ENCODE measurements at places on chromosomes 12 and 14.
A peak's percentile ranks its signal among the peaks of the same experiment; 100 is the strongest.

- DNase-seq, result no peak
Measured at GRCh38 chr14:105260959-105261358, 12.6 kb downstream of the BTBD6 start.

- peak; percentile 67 for DNase-seq
Measured at GRCh38 chr12:56034586-56035332, 7.0 kb upstream of the RPS26 start.

DNA sequence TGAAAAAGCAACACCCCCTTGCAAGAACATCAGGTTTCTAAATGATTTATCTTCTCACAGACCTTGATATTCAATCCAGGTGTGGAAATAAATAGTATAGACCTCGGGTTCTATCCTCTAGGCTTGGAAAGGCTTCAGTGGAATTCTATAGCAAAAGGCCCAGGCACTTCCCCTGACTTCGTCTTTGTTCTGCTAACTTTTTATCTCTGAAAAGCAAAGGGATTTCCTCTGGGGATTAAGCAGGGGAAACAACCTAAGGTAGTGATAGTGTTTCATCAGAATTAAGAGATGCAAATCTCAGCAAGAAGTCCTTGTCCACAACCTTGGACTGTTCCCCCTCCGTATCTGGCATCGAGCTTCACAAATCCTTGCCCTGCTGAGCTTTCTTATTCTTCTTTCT, 59.5 kb upstream of the DUSP6 start:
- DNase-seq, result no peak

DNA sequence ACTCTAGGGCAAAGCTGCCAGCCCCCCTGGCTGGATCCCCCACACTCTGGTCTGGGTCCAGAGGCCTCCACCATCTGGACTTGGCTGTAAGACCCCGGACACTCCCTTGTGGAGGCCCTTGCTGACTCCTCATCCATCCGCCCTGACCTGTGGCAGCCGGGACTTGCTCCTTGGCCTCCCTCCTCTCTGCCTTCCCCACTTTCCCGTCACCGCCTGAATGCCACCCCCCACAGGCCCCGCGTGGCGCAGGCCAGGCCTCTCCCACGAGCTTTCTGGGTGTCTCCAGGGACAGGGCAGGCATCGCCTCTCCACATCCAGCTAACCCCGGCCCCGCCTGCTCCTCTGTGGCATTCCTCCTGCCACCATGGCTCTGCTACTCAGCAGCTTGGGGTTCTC, 14.1 kb downstream of the JAG2 start:
- no peak for DNase-seq

DNA sequence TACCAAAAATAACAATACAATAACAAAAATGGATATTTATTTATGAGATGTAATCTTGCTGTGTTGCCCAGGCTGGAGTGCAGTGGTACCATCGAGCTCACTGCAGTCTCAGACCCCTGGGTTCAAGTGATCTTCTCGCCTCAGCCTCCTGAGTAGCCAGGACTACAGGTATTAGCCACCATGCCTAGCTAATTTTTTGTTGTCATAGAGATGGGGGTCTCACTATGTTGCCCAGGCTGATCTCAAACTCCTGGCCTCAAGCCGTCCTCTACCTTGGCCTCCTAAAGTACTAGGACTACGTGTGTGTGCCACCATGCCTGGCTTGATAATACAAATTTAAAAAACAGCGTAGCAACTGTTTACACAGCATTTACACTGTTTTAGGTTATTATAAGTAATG, 23.1 kb downstream of the ARHGAP5 start:
- DNase-seq, result no peak

DNA sequence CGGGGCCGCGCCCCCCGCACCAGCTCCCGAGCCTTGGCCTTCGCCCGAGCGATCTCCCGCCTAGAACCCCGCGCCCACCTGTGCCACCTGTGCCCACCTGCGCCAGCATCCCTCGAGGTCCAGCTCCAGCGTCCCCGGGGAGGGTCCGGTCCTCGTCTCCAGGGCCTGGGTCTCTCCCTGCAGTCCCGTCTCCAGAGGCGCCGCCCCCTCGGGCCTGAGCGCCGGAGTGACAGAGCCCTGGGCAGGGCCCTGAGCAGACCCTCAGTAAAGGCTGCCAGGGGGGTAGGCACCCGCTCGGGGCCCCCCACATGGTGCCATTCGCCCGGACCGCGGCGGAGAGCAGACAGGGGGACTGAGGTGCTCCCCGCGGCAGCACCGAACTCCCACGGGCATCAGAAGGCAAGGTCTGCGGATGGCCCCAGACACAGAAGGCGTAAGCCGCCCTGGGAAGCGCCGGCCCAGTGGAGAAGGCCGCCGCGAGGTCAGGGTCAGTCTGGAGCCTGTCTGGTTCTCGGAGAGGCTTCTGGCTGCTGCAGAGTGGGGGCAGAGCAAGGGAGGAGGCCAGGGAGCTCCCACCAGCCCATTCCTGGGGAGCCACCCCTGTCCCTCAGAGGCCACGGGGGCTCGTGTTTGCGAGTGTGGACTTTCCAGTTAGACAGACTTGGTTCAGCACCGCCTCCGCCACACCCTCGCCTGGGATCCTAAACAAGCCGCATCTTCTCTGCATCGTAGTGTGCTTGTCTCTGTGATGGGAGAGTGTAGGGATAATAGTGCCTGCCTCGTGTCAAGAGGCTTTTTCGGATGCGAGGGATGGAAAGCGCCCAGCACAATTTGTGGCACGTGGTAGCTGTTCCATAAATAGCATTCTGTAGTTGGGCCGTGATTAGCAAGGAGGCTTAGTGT, 1.1 kb upstream of the PPP1R13B start:
- peak; percentile 14 for DNase-seq

GRCh38 chr14:105865266-105865903, 339.0 kb downstream of the TMEM121 start:
- DNase-seq, result no peak

DNA sequence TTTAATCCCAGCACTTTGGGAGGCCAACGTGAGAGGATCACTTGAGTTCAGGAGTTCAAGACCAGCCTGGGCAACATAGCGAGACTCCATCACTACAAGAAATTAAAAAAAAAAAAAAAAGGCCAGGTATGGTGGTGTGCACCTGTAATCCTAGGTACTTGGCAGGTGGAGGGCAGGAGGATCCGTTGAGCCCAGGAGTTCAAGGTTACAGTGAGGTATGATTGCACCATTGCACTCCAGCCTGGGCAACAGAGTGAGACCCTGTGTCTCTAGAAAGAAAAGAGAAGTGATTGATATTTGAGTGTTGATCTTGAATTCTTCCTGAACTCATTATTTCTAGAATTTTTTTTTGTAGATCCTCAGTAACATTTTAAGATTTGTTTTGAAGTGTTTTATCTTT, 59.4 kb downstream of the ADIPOR2 start:
- no peak for DNase-seq

GRCh38 chr14:95316821-95317220, 2.9 kb downstream of the CLMN start:
- DNase-seq, result no peak

DNA sequence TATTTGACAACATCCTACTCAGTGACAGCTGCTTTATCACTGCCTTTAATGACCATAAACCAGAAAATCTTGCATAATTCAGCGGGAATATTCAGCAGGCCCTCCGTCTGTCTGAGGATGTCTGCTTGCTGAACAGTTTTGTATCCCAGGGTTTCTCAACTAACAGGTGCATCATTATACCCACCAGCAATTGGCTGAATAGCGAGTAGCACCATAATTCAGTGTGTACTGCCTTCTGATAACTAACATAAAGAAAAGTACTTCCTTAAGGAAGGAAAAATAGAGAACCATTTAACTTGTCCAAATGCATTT, 680.1 kb downstream of the GALC start:
- DNase-seq, result no peak

DNA sequence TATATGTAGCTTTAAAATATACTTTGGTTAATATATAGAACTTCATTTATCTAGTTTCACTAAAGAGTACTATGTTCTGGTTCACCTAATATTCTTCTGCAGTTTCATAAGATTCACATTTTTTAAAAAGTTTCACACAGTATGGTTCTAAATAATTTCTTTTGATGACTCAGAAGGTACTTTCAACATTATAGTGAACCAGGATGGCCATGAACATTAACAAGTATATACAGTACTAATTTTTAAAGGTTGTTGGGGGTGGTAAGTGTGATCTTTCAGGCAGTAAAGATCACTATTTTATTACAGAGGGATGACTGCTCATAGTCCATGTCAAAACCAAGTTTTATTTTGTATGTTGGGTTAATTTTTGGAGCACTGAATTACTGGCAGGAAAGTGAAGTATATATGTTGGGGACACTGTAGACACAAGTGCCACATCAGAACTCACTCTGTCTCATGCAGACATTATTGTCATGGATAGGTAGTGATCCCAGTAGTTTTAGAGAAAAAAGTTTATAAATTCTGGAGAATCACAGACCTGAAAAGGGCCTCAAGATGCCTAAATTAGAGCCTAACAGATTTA, 60.0 kb downstream of the DCAF5 start:
- no peak for DNase-seq

DNA sequence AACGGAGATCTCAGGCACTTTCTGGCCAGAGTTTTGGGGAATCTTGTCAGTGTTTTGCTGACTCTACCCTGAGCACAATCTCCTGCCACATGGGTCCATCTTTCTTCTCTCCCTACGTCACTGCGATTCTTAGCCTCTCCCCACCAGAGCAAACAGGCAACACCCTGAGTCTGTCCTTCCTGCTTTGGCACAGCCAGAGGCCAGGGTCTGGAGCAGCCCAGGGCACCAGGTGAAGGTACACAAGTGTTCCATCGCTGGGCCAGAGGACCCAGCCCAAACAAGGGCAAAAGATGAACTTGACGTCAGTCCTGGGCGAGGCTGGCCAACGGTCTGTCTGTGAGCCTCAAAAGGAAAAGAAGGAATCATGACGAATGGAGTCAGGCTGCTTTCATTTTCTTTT, 12.7 kb upstream of the CCDC177 start:
- no peak for DNase-seq

GRCh38 chr12:71393625-71394024, 46.0 kb upstream of the LGR5 start:
- DNase-seq, result no peak

- DNase-seq, result no peak
Measured at GRCh38 chr12:12488296-12488695, 74.4 kb downstream of the DUSP16 start.

DNA sequence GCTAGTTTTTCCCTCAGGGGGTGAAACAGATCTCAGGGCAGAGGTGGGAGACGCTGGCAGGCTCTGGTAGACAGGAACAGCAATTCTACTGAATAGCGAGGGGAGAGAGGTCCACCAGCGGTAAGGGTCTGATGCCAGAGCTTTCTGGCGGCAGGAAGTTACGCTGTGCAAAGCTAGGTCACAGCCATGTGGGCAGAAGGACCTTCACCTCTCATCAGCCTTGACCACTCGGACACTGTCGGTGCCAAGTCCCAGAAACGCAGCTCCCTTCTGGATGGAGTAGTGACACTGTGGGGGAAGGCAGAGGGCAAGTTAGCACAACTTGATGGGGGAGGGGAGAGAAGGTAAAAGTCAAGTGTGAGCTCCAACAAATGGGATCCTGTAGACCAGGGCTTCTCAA, 10.3 kb upstream of the ZNF740 start:
- no peak for DNase-seq

- no peak for DNase-seq
Measured at GRCh38 chr14:74979442-74980397, 23.0 kb upstream of the EIF2B2 start.

GRCh38 chr12:108531929-108532848, 17.1 kb downstream of the FICD start:
- DNase-seq, result no peak

DNA sequence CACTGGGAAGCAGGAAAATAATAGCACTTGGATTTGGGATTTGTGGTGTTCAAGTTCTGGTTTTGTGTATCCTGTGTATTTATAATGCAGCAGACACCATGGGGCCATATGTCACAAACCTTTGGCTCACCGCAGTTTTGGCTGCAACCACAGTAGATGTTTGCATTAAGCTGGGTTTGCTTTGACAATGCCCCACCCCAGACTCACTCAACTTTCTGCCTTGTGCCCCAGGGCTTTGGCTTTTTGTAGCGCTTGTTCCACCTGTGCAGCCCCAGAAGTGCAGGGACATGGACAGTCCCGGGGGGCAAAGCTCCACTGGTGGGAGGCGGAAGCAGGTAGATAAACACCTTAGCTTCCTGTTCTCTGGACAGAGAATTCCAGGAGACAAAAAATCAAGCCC, 446.9 kb downstream of the MED13L start:
- DNase-seq, result no peak

DNA sequence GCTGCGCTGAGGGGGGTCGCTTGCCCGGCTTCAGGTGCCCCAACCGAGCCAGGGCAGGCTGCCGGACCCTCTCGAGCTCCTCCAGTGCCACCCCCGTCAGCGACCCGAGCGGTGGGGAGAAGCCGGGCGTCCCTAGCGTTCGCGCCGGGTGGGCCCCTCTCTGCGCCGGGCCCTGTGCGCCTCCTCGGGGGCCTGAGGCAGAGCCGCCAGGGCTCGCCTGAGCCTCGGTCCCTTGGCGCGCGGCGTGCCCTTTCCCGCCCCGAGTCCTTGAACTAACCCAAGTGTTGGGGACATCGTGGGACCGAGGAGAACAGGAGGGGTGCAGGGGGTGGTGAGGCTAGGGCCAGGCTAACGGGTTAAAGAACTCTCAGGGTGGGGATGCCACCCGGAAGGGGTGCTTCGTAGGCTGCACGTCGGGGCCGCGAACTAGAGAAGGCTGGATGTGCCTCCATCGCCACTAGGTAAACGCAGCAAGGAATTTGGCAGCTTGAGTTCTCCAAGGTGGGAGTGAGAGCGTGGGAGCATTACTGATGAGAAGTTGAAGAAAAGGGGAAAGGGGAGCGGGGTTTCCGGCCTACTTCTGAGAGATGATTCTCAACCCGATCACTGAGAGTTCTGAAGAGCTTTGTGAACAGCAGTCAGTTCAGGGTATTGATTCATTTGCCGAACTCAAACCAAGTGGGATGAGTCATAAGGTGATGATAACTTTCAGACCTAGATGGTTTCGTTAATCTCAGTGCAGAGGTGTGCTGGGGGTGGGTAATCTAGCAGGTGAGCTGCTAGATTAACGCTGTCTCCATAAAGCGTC, 618 bp downstream of the RNF34 start:
- peak; percentile 64 for DNase-seq

DNA sequence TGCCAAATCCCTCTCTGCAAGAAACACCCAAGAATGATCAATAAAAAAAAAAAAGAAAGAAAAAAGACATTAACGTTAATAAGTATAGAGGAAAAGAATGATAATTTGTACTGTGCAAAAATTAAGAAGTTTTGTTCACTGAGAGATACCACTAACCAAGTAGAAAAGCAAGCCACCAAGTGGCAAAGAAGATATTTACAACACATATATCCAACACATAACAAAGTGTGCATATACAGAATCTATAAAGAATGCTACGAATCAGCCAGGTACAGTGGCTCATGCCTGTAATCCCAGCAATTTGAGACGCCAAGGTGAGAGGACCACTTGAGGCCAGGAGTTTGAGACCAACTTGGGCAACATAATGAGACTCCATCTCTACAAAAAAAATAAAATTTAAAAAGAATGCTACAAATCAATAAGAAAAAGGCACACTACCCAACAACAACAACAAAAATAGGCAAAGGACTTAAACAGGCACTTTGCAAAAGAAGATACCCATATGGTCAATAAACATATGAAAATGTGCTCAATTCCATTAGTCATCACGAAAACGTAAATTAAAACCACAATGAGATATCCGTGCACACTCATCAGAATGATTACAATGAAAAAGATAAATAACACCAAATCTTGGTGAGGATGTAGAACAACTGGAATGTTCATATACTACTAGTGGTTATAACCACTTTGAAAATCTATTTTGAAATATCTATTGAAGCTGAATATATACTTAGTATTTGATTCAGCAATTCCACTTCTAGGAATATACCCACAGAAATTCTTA, 19.8 kb downstream of the GALNT4 start:
- DNase-seq, result no peak

Measured in activated naive CD8-positive, alpha-beta T cell treated with anti-CD3 and anti-CD28 coated beads for 36 hours (primary cell).